Lower leg skin (tissue), 4 donors: ENCODE measurements at places on chromosomes 2 and 18.
A peak's percentile ranks its signal among the peaks of the same experiment; 100 is the strongest.

DNA sequence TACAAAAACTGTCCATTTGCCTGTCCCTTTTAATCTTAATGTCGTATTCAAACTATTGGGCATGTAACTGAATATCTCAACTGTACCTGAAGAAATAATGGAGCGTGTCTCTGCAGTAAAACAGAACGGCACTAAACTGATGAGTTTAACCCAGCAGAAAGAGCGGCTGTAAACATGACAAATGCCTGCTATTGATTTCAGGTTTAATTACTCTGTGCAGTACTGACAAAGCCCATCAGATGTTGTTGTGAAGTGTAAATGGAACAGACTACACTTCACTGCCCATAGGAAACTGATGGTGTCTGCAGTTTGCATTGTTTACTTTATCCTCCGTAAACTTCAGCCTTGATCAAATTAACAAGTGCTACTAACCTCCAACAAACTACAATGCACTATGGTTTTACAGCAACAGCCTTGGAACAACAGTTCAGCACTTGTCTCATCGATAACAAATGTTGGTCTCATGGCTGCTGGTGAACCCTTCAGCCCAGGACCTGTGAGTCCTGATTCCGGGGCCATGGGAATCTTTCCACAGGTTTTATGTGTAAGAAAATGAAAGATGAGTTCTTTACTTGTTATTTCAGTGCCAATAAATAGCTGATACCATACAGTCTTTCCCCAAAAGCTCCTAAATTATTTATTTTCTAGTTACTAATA, 316.5 kb downstream of the CCDC178 start:
- DNase-seq, result no peak

- no peak for DNase-seq
Measured at GRCh38 chr18:1020731-1021344, 116.2 kb downstream of the ADCYAP1 start.

DNA sequence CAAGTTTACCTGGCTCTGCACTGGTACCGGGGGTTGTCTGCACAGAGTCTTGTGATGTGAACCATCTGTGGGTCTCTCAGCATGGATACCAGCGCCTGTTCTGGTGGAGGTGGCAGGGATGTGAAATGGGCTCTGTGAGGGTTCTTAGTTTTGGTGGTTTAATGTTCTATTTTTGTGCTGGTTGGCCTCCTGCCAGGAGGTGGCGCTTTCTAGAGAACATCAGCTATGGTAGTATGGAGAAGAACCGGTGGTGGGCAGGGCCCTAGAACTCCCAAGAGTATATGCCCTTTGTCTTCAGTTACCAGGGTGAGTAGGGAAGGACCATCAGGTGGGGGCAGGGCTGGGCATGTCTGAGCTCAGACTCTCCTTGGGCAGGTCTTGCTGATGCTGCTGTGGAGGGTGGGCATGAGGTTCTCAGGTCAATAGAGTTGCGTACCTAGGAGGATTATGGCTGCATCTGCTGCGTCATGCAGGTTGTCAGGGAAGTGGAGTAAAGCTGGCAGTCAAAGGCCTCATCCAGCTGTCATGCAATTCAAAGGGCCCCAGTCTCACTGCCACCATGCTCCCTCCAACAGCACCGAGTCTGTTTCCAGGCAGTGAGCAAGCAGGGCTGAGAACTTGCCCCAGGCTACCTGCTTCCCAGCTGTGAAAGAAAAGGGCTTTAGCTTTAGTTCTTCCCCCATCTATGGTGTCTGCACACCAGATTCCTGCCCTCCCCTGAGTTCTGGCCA, 278.0 kb downstream of the METTL4 start:
- no peak for DNase-seq

GRCh38 chr18:55353391-55353790, 234.6 kb downstream of the TCF4 start:
- no peak for DNase-seq

GRCh38 chr2:143422681-143423080, 293.5 kb downstream of the ARHGAP15 start:
- no peak for DNase-seq

GRCh38 chr18:32759611-32760167, 13.1 kb downstream of the KLHL14 start:
- no peak for DNase-seq

DNA sequence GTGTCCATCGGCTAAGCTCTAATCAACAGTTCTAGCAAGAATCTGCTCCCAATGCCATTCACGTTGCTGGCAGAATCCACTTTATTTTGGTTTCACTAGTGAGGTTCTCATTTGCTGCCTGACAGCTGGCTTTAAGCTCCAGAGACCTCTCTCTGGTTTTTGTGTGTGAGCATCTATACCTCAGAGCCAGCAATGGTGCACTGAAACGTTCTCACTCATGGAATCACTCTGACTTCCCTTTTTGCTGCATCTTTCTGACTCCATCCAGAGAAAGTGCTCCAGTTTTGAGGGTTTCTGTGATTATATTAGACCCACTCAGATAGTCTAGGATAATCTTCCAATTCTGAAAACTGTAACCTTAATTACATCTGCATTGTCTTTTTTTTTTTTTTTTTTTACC, 596.6 kb downstream of the RNF144A start:
- no peak for DNase-seq

DNA sequence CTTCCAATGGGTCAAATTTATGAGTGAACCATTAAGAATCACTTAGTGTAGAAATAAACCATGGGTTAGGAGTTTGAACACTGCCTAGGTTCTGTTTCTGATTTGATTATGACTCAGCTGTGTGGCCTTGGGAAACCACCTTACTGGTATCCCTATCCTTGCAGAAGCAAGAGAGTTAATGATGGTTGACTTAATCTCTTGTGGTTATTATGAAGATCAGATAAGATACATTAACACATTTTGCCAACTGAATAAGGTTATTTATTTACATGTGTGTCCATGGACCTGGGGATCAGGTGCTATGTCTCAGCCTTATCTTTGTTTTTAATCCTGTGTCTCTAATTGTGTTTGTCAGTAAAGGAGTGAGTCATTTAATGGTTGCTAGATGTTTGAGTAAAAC, 5.4 kb upstream of the KCNJ13 start:
- DNase-seq, result no peak

DNA sequence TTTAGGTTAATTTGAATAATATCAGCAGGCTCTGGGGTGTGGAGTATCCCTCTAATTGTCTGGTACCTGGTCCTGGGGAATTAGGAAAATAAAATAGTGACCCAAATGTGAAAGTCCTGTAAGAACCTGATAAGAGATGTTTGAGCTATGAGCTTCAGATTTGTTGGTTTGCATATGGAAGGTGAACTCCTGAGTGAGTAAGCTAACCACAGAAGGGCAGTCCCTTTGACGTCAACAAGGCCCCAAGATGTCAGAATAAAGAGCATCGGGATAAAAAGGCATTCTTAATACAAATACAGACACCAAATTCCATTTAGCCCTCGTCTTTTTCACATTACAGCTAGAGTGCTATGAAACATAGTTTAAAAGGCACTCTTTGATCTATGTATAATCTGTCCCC, 1366.3 kb upstream of the TMEFF2 start:
- no peak for DNase-seq

DNA sequence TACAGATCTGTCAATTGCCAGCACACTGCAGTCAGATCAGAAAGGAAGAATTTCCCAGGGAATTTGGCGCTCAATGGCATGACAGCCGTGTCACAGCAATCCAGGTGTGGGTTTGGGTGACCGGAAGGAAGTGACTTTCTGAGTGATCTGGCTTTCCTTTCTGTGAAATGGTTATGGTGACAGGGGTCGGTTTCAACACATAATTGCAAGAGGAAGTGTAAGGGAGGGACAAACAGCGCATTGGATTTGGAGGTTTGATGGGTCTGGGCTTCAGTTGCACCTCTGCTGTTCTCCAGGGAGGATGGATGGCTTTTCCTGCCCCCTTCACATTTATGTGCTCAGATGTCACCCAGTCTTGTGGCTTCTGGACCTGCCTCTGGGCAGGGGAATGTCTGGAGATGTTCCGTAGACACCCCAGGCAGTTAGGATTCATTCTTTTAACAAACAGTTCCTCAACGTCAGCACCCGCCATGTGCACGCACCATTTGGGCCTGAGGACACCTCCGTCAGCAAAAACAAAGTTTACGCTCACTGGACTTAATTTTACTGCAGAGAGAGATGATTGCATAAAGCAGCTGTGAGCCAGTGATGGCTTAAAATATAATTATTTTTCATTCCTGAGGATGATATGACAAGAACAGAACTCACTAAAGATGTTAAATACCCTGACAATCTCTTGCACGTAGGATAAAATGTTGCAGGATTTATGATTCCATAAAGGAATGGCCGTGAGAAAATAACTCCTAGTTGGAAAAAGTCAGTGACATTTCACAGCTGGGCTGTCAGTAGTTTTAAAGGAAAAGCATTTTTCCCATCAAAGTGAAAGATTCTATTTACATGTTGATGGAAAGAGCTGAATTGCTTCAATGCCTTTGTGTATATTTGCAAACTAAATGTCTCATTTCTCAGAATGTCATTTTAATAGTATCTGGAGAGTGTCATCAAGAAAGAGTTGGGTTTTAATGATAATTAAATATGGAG, 36.9 kb downstream of the MBP start:
- peak; percentile 58 for DNase-seq

GRCh38 chr2:189698020-189698887, 23.8 kb downstream of the ANKAR start:
- peak; percentile 33 for DNase-seq

DNA sequence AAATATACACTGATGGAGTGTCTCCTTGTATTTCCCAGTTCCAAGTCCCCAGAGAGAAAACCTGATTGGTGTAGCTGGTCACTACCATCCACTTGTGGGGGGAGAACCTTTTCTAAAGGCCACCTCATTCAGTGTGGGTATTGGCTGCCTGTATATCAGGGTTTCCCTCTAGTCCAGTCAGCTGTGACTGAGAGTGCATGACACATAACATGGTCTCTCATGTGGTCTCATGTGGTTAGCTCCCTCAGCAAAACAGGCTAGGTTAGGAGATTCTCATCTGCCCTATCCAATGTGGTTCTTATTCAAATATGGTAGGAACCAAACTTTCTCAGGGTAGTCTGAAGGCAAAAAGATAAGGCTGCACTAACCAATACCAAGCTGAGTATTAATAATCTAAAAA, 4.1 kb upstream of the GORASP2 start:
- DNase-seq, result no peak
